ENCODE measurements at places on chromosomes 1 and 21.

GRCh38 chr1:77976433-77977076 is 2.3 kb downstream of the FUBP1 start:
- no peak for DNase-seq

- DNase-seq, result no peak
Measured at GRCh38 chr1:211285196-211285595, 26.0 kb downstream of the RCOR3 start.

- no peak for DNase-seq
Measured at GRCh38 chr1:207998691-207999090, 87.8 kb upstream of the CD34 start.

DNA sequence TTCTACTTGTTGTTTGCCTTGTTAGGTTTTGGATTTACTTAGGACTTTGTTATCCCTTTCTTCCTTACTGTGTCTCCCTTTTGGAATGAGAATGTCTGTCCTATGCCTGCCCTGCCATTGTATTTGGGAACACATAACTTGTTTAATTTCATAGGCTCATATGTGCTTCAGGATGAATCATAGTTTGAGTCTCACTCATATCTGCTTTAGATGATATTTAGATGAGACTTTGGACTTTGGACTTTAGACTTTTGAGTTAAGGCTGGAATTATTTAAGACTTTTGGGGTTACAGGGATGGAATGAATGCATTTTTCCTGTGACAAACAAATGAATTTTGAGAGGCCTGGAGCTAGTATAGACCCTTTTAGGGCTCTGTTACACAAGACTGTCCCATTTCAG is 33.4 kb downstream of the PSMG1 start:
- no peak for DNase-seq

GRCh38 chr1:22350924-22351767 is 100.5 kb upstream of the ZBTB40 start:
- DNase-seq, result no peak

GRCh38 chr1:7780976-7781375 is 3.1 kb upstream of the PER3 start:
- DNase-seq, result no peak

DNA sequence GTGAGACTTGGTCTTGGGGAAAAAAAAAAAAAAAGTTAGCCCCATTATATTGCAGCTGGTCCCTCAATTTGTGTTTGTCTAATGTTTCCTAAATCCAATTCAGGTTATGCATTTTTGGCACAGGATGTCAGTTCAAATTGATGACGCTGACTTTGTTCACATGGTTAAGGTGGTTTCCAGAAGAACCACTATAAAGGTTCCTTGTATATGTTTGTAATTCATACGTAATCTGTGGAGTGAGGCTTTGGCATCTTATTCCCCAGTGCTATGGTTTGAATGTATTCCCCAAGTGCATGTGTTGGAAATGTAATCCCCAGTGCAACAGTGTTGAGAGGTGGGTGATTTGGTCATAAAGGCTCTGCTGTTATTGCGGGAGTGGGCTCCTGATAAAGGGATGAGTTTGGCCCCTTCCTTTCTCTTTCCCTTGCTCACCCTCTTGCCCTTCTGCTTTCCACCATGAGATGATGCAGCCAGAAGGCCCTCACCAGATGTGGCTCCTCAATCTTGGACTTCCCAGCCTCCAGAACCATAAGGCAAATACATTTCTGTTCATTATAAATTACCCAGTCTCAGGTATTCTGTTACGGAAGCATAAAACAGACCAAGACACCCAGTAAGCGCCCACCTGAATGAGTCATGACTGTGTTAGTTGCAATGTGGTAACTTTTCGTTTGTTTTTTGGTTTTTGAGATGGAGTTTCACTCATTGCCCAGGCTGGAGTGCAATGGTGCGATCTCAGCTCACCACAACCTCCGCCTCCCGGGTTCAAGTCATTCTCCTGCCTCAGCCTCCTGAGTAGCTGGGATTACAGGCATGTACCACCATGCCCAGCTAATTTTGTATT is 19.5 kb upstream of the HLCS start:
- DNase-seq, result no peak

DNA sequence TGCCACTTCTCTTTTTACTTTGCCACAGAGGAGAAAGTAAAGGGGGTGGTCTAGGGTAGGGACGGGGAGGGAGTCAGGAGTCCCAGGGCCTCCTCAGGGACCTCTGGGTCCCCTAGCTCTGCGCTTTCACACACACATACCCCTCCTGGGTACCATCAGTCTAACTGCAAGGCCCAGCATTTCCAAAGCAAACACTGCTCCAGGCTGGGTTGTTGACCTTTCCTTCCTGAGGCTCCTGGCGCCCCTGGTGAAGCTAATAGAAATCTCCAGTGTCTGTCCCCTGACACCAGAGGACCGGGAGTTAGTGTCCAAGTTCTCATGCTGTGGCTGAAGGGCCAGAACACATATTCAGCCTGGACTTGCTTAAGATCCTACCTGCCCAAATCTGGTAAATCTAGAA is 3.9 kb downstream of the TMEM63A start:
- no peak for DNase-seq

- DNase-seq, result no peak
Measured at GRCh38 chr1:93007941-93008577, 46.8 kb upstream of the DIPK1A start.

DNA sequence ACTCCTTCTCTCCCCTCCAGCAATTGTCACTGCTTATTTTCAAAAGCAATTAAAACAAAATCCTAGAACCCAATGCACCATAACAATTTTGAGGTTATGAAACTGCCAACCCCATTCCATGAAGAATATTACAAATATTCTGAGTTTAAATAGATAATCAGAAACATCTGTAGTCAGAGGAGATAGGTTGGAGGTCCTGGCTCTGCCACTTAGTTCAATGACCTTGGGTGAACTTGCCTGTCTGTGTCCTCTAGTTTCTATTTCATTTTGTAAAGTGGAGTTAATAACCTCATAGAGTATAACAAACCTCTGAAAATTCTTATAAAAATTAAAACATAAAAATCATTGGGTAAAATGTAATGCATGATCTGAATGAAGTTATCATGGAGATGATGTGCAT is 164.6 kb downstream of the KCTD3 start:
- no peak for DNase-seq

DNA sequence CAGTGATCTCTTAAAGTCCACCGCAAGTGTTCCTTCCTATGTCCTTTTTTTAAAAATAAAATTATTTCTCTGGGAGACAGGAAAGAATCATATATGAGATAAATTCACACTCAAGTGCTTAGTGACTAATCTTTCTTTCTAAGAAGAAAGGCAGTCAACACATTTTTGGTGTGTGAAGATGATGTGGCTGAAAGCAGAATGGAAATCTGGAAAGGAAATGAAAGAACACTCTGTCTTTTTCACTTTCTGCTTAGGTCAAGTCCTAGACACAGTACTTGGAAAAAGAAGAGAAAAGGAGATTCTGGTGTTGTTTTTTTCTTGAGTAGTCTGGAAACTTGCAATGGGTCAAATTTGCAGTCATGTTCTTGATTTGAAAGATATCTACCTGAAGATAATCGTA is 45.5 kb upstream of the PRRX1 start:
- peak; percentile 4 for DNase-seq

GRCh38 chr1:232393444-232394146 is 236.3 kb downstream of the SIPA1L2 start:
- no peak for DNase-seq

DNA sequence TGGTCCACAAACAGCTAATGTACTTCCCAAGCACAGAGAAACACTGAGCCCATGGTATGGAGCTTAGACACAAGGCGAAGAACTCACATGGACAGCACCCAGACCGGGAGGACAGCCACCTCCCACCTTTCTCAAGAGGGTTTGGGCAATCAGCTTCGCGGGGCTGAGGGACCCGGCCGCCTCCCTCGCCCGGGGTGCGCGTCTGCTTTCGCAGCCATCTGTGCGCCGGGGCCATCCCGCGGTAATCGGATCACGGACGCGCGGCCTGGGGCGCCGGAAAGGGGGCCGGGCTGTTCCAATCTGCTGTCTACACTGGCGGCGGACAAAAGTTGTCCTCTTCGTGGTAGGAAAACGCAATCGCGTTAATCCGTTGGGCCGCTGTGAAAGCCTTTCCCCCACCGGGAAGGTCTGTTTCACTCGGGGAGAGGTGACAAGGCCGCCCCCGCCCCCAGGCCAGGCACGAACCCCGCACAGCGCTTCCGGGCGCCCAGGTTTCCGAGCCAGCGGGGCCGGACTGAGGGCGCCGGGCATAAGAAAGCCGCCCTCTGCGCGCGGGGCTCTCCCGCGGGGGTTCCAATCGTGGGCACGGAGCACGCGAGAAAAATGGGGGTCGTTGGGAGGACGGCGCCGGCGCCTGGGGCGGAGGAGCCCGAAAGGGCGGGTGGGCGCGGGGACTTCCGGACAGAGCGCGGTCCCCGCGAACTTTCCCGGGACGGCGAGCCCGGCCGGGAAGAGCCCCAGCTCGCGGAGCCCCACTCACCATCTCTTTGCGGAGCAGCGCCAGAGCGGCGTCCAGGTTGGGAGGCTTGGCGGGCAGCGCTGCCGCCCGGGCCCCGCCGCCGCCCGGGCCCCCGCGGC is 664 bp downstream of the FAM89A start:
- DNase-seq, result peak; percentile 38

DNA sequence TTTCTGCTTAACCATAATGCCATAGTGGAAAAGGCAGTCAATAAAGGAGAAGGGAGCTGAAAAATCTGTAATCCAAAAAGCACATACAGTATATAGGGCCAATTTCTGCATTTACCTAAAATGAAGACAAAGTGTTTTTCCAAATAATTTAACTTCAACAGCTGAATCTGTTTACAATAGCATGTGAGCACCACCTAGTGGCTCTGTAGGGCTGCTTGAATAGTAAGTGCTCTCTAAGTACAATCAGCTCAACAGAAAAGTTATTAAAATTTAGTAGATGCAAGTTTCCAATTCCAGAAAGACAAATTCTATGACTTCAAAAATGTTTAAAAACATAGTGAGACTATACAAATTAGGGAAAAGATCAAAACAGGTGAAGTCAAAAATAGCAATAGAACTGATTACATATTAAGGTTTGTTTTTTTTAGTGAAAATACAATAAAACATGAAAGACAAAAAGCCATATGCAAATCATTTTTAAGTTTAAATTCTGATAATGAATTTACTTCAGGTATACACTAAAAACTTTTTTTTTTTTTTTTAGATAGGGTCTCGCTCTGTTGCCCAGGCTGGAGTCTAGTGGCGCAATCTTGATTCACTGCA is 220.0 kb downstream of the SETD4 start:
- peak; percentile 63 for DNase-seq

DNA sequence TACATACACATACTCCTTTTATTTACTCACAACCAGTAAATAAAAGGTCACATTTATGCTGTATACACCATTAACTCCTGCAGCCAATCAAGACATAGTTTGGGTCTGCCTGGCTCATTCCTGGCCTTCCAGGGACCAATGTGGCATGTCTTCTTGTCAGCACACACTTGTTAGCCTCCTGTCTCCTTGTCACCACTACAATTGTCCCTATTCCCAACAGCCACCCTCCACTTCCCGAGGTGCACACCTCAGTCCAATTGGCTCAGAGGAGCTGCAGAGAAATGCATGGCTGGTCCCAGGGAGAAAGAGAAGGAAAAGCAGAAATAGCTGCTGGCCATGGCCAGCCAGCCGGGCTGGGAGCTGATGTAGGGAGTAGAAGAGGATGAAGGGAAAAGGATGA is 116.9 kb downstream of the PLXNA2 start:
- DNase-seq, result no peak

DNA sequence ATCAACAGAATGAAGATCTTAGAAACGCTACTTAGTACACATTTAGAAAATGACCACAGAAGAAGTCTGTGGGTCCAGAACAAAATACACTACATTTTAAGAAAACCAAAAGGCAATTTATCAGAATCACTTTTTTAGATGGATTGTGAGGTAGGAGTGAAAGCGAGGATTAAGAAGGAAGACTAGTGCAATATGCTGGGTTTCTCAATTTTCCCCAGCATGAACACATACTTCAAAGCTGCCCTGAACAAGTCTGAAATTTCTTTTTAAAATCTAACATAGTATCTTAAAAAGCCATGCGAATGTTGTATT is 200.5 kb downstream of the SLC45A1 start:
- no peak for DNase-seq

GRCh38 chr1:37865348-37866120 is 6.1 kb upstream of the MTF1 start:
- DNase-seq, result peak; percentile 67

- no peak for DNase-seq
Measured at GRCh38 chr21:44994047-44994694, 54.3 kb downstream of the SLX9 start.

Measured in activated CD4-positive, alpha-beta T cell treated with anti-CD3 and anti-CD28 coated beads, Interleukin-10, Interleukin-2, amounts not matched to agents 100 ng/mL and 50 ng/mL, durations not matched to agents 16 hours and 8 hours (primary cell).